ENCODE measurements at places on chromosomes 7 and 10.

GRCh38 chr7:69878015-69878414 lies 279.7 kb downstream of the AUTS2 start:
- DNase-seq, result no peak

GRCh38 chr7:139776486-139777132 lies 1.2 kb downstream of the HIPK2 start:
- peak; percentile 29 for DNase-seq

- DNase-seq, result no peak
Measured at GRCh38 chr7:68682910-68683309, 915.4 kb upstream of the AUTS2 start.

GRCh38 chr7:77441046-77441445 lies 24.9 kb upstream of the GSAP start:
- DNase-seq, result no peak

GRCh38 chr7:138032186-138032585 lies 30.3 kb upstream of the CREB3L2 start:
- DNase-seq, result no peak

DNA sequence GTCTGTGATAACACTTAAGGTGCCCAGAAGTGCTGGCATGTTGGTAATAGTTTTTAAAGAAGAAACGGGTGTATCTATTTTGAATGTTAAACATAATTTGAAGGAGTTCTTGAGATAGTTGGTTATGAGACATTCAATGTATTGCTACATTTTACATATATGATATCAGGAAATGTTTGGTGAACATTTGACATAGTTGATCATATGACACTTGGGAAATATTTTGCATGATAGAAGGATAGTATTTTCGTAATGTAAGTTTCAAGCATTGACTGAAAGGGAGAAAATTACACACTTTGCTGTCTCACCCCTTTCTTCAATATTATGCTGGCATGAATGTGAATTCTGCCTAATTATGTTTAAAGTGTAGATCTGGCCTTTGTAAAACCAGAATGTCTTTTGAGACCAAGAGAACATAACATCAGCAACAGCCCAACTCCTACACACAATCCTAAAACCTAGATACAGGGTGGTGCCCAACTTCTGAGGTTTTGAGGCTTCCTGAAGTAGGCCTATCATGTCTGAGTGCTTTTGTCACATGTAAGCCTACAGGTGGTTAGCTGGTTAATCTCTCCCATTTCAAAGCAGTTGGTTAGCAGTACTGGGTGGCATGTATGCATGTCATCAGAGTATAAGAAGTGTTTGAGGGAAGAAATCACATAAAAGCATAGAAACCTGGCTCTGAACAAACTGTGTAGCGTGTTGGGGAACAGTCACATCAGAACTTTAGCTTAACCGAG lies 2.1 kb downstream of the ADD3 start:
- peak; percentile 67 for DNase-seq

- DNase-seq, result no peak
Measured at GRCh38 chr10:80191589-80192270, 13.6 kb downstream of the ANXA11 start.

DNA sequence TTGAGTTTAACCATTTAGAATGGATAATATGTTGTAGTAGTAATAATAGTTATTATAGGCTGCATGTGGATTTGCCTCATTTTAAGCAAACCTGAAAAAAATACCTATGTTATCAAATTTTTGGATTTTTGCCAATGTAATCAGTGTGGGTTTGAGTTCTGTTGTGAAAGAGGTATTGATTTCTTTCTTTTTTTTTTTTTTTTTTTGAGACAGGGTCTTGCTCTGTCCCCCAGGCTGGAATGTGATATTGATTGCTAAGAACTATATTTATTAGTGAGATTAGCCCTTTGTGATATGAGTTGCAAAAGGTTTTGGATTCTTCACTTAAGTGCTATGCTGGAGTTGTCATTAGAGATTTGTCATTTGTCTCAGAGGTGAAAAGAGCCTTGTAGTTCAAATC lies 124.4 kb downstream of the ST7 start:
- no peak for DNase-seq

- DNase-seq, result no peak
Measured at GRCh38 chr10:109556399-109556798, 366.9 kb downstream of the XPNPEP1 start.

DNA sequence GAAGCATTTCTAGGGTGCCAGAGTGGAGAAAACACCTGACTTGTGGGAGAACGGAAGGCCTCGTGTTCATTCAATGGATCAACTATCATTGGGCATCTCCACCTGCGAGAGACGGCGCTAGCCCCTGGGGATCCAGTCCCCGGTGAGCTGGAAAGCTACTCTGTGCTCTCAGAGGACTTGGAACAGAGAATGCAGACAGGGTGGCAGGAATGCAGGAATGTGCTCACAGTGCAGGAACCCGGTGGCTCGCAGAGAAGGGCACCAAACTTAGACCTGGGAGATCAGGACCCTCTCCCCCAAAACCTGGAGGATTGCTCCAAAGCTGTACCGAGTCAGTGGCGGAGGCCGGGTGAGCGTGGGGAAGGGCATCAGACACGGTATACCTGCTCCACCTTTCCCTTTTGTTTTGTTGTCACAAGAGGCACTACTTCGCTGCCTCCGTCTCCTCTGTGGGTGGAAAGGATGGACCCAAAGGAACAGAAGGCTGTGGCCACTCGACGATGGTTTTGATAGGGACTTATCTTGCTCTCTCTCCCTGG lies 569.0 kb upstream of the C7orf33 start:
- DNase-seq, result no peak

GRCh38 chr10:105879401-105879800 lies 1238.3 kb downstream of the SORCS3 start:
- DNase-seq, result no peak

GRCh38 chr7:25583621-25584020 lies 355.3 kb upstream of the NPVF start:
- DNase-seq, result no peak

GRCh38 chr10:3763035-3763456 lies 22.0 kb downstream of the KLF6 start:
- DNase-seq, result no peak

DNA sequence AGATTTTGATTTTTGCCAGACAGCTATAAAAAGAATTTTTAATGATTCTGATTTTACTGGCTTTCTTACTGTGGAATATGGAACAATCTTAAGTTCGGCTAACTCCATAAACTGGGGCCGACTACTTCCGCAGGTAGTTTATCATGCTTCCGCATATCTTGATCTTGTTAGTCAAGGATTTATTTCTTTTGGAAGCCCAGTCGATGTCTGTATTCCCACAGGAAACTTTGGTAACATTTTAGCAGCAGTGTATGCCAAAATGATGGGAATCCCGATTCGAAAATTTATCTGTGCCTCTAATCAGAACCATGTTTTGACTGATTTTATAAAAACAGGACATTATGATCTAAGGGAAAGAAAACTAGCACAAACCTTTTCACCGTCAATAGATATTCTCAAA lies 8.1 kb downstream of the THNSL1 start:
- no peak for DNase-seq

DNA sequence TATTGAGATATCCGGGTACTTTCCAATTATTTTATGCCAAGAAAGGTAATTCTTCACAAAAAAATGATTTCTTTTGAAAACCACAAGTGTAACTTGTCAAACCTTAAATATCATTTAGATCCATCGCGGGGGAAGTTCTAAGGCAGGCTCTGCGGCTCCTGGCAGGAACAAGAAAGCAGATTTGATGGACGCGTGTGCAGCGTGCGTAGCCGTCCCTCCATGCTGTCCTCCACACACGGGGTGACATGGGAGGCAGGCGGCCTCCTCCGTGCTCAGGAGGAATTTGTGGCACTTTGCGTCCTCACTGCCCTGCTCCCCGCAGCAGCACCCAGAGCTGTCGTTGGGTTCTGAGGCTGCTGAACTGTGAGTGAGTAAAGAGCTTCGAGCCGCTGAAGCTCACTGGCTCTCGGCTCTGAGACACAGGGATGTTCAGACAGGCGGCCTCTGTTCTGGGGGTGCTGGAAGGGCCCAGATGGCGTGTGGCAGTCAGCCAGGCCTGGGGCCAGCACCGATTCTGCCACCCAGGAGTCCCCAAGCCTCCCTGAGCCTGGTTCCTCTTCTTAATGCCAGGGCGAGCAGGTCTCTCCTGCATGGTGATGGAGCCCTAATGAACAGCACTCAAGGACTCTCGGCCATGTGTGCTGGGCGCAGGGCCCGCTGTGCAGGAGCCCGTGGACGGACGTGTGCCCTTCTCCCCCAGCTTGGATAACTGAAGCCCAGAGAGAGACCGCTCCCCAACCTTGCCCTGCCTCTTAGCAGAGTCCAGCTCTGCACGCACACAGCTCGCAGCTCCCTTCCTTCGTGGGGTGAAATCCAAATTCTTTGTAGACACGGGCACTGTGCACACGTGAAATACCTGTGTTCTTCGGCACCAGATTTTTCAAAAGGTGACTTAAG lies 185.4 kb upstream of the SHH start:
- DNase-seq, result peak; percentile 45

GRCh38 chr7:142790056-142790455 lies 19.3 kb downstream of the PRSS2 start:
- DNase-seq, result no peak

- DNase-seq, result no peak
Measured at GRCh38 chr7:37392673-37393017, 56.0 kb downstream of the ELMO1 start.

- DNase-seq, result no peak
Measured at GRCh38 chr10:61278556-61278955, 174.6 kb downstream of the TMEM26 start.

- DNase-seq, result peak; percentile 90
Measured at GRCh38 chr7:55517191-55517633, 55.1 kb downstream of the VOPP1 start.

GRCh38 chr7:44176486-44176885 lies 12.8 kb downstream of the GCK start:
- DNase-seq, result no peak

DNA sequence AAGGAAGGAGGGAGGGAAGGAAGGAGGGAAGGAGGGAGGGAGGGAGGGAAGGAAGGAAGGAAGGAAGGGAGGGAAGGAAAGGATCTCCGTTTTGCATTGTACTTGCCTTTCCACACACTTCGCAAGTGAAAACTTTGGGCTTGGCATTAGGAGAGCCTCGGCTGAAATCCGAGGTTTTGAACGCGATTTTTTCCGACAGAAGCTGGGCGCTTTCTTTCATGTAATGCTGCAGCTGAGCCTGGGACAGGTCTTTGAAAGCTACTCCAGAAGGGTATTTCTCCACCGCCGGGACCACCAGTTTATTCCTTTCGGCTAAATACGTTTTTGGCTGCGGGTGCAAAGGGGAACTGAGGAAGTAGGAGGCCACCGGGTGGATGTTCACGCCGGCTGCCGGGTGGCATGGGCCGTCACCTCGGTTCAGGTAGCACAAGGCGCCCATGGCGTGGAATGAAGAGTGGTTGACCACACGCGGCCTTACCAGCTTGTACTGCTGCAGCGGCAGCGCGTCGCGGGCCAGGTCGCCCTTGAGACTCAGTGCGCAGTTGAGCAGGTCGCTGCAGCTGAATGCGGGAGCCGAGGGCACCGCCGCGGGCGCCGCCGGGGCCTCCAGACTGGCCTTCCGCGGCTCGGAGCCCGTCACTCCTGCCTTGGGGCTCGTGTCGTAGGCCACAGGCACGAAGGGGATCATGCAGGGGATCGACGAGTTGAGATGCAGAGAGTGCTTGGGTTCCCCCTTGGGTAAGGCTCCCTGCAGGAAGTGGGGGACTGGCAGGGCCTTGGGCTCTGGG lies 825 bp downstream of the FEZF1 start:
- DNase-seq, result no peak

GRCh38 chr7:130268463-130269317 lies 2.0 kb downstream of the CPA2 start:
- DNase-seq, result no peak

GRCh38 chr10:96960872-96961271 lies 128.8 kb downstream of the LCOR start:
- no peak for DNase-seq

DNA sequence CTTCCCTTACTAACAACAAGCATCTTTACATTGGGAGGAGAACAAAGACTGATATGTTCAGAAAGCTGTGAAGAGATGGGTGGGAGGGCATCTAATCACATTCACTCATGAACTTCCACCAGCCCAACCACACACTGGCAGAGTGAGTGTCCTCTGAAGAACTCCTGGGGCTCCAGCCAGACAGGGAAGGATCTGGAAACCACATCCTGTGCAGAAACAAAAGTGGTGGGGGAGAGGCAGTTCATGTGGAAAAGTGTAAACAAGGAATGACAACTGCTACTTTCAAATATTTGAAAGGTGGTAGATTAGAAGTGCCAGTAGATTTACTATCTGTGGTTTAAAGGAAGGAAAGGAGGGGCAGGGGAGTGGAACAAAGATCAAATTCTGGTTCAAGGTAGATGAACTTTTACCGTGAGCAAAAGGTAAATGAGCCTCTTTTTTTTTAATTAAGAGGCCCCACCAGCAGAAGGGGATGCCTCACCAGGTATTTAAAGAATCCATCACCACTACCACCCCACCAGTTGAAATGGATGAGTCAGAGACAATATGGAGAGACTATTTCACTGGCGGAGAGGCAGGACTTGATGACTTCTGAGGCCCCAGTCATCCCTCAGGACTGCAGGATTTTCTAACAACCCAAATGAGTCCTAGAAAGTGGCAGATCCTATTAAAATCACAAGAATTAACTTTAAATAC lies 34.5 kb downstream of the GOT1 start:
- no peak for DNase-seq

DNA sequence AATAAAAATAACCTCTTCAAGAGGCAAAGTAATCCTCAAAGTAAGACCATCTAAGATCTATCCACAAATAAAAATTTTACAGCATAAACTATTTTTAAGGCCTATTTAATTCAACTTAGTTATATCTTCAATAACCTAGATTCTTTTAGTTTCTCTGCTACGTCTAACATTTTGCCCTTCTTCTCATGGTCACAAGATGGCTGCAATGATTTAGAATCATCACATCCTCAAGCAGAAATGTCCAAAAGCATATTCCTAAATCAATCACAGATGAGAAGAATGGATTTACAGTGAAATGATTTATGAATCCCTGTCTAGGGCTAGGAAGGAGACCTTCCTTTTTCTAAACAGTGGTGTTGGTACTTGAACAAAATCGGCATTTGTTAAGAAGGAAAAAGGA lies 304.7 kb downstream of the ARHGAP12 start:
- no peak for DNase-seq

DNA sequence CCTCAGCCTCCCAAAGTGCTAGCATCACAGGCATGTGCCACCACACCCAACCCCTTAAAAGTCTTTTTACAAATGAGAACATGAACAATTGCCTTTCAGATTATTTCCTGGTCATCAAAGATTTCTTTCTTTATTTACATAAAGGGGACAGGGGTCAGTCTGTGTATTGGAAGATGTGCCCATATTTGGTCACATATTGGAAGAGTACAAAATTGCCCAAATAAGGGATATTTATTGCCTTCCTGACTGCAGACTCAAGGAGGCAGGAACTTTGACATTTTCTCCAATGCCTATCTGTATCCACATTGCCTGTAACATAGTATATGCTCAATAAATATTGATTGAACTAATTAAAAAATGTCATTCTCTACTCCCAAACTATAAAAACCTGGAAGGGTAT lies 25.9 kb upstream of the HERPUD2 start:
- DNase-seq, result no peak
